HS-27A (cell line): ENCODE measurements at places on chromosomes 1 and 21.

- DNase-seq: no peak
Observed at GRCh38 chr1:58003988-58004387, 542.5 kb downstream of the OMA1 start.

DNA sequence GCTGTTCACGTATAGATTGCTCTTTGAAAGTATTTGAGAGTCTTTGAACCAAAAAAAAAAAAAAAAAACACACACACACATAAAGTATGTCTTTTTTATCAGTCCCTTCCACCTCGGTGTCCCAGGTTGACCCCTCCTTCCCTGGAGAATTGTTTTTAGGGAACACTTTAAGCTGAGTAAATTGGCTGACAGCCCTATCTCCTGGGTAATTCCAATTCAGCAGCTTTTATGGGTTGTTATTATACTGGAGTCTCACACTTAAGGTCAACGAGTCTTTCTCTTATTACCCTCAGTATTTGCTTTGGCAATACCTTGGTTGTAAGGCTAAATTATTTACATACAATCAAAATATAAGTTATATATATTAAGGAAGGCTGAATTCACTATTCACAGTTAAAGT is 69.4 kb downstream of the SLC30A10 start:
- no peak for DNase-seq

DNA sequence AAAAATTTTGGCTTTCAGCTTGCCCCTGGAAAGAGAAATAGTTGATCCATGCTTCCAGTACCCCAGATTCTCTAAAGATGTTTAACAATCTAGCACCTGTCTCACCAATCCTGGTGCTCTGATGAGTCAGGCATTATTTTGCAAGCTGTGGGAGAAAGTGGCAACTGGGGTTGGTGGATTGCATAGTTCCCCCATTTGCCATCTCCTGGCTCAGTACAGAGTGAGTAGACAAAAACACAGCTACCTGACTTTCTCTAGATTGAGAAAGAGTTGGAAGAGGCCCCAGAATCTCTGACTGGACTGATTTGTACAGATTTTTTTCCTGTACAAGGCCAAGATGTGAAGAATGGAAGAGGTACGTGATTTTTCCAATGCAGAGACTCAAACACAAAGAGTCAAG is 75.1 kb upstream of the NEGR1 start:
- DNase-seq: no peak

DNA sequence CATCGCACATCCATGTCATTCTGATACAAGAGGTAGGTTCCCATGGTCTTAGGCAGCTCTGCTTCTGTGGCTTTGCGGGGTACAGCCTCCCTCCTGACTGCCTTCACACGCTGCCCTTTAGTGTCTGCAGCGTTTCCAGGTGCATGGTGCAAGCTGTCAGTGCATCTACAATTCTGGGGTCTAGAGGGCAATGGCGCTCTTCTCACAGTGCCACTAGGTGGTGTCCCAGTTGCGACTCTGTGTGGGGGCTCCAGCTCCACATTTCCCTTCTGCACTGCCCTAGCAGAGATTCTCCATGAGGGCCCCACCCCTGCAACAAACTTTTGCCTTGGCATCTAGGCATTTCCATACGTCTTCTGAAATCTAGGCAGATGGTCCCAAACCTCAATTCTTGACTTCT is 138.2 kb upstream of the BRINP3 start:
- no peak for DNase-seq

DNA sequence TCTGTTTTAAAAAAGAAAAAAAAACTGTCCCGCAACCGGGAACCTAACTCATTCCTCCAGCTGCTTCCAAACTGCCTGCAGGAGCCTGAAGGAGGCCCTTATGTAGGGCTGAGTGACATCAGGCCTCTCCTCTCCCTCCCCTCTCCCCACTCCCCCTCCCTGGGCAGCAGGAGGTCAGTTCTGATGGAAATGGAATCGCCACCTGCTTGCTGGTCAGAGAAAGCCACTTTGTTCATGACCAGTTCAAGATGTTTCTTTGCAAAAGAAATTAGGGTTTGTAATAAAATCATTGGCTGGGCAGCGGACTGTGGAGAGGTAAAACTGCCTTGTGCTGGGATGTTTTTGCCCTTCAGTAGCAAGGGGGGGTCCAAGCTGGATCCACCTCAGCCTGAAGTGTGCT is at the start of gene MAP1LC3C:
MAP1LC3C (minus strand) TSS at position 73 of the 400 bp plus-strand sequence. CDS start 90 bp downstream, outside the sequence.
- DNase-seq: no peak

DNA sequence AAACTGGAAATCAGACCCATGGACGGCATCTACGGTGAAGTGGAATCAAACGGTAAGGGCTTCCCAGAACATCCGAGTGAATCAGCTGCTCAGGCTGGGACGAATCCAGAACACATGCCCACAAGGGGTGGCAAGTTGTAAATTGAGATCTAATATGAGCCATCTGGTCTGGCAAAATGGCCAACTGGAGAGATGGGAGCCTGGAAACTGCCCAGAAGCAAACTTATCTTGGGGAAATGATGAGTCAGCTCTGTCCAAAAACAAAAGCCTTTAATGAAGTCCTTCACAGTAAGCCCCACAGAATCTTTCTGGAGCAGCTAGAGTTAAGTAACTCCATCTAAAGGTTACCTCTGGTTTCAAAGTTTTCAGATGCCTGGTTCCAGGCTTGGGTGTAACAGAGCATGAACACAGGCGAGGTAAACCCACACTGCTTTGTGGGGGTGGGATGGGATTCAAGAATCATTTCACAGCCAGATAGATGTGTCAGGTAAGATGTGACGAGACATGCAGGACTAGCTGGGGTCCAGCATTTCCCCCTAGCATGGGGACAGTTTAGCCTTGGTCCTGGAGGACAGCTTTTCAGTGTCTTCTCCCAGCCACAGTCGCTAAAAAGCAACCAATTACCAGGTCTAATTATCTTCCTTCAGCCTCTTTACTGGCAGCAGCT is 10.5 kb upstream of the SRP9 start:
- peak; percentile 82 for DNase-seq

DNA sequence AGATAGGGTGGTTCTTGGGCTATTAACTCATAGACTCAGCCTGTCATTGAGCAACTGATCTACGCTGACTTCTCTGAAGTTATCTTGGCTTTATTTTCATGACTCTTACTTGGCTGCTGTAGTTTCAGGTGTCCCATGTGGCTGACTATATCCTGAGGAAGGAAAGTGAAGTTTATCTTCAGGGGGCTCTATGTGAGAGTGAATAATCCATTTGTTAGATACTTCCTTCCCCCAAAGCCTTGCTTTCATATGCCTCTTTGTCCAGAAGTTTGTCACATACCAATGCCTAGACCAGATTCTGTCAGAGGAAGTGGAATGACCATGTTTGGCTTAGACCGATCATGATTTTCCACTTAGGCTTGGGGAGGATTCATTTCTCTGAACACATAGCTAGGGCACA is 27.9 kb upstream of the C1orf87 start:
- DNase-seq: no peak

DNA sequence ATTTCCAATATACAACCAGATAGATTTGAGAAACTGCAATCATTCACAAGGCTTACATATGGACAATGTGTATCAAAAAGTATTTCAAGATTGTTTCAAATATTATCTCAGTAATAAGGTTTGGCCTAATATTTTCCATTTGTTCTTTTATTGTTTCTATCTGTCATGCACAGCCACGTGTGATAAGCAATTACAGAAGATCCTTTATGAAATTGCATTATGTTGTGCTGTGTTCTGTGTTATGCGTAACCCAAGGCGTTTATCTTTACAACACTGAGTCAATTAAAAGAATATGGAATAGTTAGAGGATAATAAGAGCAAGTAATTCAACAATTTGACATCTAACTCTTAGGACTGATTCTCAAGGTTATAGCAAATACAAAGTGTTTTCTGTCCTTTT is 1009.3 kb upstream of the PRMT6 start:
- no peak for DNase-seq

- DNase-seq: no peak
Observed at GRCh38 chr1:112905395-112906149, 50.4 kb downstream of the SLC16A1 start.

DNA sequence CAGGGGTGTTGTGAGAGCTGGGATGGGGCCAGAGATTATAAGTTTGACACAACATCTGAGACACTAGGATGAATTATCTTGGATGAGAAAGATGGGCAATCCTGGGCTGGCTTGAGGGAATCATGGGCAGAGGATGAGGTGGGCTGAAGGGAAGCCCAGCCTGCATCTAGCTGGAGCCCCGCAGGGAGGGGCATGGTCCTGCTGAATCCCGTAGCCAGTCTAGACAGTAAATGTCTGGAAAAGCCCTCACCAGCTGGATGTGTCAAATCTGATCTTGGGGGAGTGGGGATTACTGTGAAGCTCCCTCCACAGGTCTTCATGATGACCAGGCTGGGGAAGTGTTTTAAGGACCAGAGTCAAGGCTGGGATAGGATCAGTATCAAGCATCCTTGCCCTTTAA is 3.6 kb upstream of the CASQ1 start:
- DNase-seq: no peak

GRCh38 chr1:3697810-3698209 is 45.5 kb downstream of the TP73 start:
- no peak for DNase-seq

- no peak for DNase-seq
Observed at GRCh38 chr1:195761104-195761503, 847.1 kb downstream of the KCNT2 start.

DNA sequence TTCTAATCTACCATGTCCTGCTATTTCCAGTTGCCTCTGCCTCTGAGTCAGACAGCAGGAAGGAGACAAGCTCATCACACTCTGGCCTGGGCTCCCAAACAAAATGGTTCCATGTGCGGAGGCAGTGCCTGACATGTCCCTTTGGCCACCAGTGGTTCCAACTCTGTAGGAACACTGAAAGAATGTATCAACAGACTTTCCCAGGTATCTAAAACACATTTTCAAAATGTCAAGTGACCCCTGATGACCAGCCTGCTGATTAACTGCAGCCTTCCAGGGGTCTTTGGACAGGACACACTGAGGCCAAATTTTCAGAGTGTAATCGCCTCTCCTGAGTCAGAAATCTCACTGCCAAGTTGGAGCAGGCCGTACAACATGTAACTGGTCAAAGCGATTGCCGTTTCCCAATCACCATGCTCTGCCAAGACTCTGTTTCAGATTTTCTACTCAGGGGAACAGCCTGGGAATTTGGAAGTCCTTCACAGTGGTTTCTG is 172.7 kb downstream of the TPR start:
- DNase-seq: no peak
